ENCODE measurements at places on chromosomes 6 and 20. TPM values are rescaled to one million over a fixed set of nuclear protein-coding genes. Genes with fewer than 3 reads are reported as not detected.
A peak's percentile ranks its signal among the peaks of the same experiment; 100 is the strongest.

- DNase-seq, result peak; percentile 82
Observed at GRCh38 chr6:138815797-138816528, 20.1 kb downstream of the ECT2L start.

DNA sequence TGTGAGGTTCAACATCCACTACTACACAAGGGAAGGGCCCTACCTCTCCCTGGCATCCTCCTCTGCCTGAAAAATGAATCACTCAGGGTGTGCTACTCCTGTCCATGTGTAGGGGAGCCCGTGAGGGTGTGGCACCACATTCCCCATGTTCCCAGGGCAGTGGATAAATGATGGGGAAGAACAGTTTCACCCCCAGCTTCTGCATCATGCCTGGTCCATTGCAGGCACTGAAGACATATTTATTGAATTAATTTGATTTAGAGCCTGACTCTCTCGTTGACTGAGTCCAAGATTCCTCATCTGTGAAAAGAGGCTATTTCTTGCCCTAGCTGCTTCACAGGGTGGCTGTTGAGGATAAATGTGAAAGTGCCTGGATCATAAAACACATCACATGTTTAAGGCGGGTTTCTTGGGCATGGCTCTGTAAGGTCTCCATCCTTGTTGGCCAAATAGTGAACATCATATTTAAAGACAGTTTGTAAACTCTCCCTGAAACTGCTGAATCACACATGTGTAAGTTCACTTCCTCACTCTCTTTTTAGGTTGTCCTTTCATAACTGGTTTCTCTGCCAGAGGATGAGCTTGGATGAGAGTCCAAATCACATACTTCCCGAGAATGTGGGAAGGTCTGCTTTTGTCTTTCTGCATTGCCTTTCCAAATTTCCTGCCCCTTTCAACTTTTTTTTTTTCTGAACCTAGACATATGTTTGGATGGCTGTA lies 79.7 kb upstream of the FYN start:
- DNase-seq, result no peak

DNA sequence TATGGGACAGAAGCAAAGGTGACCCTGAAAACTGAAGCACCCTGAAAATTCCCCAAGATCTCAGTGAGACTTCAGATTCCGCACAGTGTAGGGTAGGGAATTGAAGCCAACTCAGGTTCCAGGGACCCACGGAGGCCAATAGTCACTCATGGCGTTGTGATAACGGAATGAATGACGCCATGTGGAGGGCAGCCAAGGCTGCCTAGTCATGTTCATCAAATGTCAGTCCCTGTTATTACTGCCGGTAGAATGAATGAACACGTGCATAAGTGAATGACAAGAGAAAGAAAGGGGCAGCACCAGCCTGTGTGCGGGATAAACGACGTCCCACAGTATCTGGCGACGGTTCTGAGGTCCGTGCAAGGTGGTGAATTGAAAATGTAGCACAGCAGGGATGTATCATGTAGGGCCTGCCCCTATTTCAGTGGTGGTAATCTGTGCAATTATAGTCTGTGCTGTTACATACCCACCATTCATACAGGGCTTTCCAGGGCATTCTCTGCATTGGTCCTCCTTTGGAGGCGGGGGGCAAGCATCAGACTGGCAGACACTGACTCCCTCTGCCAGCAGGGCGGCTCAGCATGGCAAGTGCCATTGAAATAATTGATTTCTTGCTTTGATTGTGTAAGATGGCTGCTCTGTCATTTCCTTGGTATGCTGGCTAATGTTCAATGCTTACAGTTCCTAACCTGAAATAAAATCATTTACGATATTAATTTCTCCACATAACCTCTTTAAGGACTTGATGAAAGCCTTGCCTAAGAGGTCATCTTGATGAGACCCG lies 386.9 kb downstream of the CDH4 start:
- no peak for DNase-seq

GRCh38 chr6:101826269-101826668 lies 432.8 kb downstream of the GRIK2 start:
- no peak for DNase-seq

Gene AGER
- 9.2 TPM for total RNA-seq
